ENCODE measurements at places on chromosomes 7 and 10.

- DNase-seq: peak; percentile 23
Measured at GRCh38 chr10:70729763-70730357, 55.3 kb downstream of the TBATA start.

DNA sequence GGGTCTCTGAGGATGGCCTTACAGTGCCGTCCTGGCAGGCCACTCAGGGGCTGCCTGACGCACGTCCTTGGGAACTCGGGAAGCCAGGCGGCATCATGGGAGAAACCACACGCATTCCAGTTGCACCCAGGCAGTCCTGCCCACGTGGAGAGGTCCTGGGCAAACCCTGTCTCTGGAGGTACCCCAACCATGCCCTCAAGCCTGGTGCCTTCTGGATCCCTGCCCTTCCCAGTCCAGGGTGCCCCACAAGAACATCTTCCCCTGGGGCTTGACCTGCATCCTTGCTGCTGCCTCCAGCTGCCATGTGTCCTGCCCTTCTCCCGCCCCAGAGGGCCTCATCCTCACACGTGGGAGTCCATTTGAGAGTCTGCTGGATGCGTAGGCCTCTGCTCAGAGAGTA is 200.3 kb upstream of the PPP2R2D start:
- DNase-seq: no peak

DNA sequence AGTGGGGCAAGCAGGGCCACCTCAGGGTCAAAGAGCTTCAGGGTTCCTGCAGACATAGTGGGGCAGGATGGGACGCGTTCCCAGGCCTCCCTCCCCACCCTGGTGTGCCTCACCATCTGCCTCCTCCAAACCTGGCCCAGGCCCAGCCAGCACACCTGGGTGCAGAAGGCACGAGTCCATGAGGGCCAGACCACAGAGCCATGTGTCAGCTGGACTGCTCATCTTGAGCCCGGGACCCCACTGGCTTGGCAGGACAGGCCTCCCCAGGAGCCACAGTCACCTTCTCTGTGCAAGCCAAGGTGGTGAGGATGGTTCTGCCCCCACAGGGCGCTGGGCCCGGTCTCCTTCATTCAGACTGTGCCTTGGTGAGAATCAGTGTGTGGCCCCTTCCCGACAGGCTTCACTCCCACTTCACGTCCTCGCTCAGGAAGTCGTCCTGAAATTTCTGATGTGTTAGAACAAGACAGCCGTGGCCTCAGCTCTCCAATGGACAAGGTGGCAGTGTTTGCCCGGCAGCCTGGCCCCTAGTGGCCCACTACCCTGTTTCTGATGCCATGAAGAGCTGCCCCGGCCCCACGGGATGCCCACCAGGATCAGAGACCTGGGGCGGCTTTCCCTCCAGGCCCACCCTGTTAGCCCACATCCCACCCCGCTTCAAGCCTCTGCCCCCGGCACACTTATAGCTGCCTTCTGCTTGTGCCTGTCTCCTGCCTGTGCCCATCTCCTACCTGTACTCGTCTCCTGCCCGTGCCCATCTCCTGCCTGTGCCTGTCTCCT is 59.6 kb upstream of the EBF3 start:
- no peak for DNase-seq

GRCh38 chr7:4751398-4751947 is 23.9 kb upstream of the AP5Z1 start:
- no peak for DNase-seq

- no peak for DNase-seq
Measured at GRCh38 chr10:47189802-47190201, 110.2 kb upstream of the GDF10 start.

DNA sequence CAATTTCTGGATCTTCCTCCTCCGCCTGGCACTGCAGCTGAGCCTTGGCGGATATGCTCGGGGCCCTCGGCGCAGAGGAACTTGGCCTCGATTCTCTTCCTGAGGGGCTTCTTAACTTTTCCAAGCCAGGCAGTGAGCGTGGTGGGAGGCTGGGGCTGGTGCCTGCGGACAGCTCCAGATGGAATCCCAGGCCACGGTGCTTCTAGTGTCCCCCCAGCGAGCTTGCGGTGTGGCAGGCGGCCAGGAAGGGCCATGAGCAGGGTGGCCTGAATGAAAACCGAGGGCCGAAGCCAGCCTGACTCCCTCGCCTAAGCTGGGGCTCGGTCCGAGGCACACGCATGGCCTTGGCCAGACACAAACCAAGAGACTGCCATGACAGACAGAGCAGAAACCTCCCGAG is 31.3 kb downstream of the RCC1L start:
- DNase-seq: peak; percentile 75

GRCh38 chr7:26307791-26308190 is 16.1 kb downstream of the SNX10 start:
- no peak for DNase-seq

GRCh38 chr10:69866688-69867461 is 65.2 kb downstream of the COL13A1 start:
- DNase-seq: peak; percentile 59

DNA sequence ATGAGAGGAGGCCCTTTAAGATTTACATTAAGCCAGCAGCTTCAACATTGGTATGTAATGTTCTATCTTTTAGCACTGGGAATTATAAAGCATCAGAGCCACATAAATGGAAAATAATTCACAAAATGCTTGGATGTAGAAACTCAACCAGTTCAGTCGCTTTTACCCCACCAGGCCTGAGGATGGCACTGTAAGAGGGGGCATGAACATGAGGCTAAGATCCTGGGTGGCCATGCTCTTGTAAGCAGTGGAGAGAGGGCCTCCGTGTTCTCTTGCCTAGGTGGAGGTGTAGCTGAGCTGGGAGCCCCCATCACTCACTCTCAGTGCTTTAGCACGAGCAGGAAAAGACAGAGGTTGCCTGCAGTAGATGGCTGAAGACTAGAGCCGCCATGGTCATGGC is 238.8 kb downstream of the FANK1 start:
- DNase-seq: no peak

- DNase-seq: no peak
Measured at GRCh38 chr10:83934641-83935338, 204.5 kb upstream of the GHITM start.

DNA sequence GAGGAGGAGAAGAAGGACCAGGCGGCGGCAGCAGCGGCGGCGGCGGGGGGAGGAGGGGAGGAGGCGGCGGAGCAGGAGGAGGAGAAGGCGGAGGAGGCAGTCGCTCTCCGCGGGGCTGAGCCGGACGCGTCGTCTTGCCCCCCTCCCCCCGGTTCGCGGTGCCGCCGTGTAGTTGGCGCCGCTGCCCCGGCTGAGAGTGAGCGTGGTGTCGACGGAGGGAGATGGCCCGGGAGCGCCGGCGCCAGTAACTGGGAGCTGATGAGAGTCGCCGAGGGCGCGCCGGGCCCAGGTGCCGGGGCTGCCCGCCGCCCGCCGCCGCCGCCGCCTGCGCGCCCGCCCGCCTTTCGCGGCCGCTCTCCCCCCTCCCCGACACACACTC is 257 bp downstream of the WAC start:
- DNase-seq: no peak

DNA sequence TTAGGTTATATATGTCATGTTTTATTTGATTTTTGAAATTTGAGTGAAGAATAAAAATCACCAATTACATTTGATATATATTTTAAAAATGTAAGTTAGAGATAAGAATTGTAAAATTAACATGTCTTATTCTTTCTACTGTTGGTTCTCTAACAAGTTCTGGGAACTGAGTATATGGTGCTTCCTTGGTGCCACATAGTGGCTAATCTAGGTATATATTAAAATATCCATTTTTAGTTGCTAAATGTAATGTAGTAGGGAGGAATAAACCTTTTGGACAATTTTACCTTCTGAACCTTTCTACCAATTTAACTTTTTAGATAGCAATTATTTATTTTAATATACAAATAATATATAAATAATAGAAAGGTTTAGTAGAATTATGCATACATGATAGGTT is 17.5 kb downstream of the CFAP69 start:
- DNase-seq: no peak

DNA sequence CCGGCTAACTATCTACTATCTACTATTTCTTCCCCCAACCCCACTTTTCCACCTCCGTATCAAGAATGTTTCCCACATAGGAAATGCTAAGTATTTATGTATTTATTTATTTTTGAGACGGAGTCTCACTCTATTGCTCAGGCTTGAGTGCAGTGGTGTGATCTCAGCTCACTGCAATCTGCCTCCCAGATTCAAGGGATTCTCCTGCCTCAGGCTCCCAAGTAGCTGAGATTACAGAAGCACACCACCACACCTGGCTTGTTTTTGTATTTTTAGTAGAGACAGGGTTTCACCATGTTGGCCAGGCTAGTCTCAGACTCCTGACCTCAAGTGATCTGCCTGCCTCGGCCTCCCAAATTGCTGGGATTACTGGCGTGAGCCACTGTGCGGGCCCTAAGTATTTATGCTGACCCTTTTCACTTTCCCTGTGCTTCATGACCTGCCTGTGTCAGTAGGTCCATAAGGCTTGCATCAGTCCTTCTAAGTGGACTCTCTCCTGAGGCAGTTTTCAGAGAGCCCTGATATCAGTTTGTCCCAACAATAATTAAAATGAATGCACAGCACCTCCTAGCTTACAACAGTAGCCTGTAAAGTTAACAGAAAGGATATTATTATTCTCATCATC is 25.7 kb upstream of the FBXW4 start:
- DNase-seq: no peak

DNA sequence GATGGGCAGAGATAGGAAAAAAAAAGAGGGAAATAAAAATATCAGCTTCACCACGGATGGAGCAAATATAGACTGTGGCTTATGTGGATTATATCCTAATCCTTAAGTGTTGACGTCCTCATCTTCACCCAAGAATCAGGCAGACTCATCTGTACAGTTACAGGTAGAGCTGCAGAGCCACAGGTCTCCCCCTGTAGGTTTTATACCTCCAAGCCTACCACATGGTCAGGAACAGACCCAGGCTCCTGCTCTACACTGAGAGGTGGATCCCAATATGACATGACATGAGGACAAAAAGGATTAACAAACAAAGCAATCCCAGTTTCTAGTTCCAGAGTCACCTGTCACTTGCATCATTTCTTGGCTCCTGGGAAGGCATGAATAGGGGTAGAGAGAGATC is 400.8 kb downstream of the SEMA3D start:
- DNase-seq: no peak

- peak; percentile 28 for DNase-seq
Measured at GRCh38 chr7:94298943-94299342, 95.8 kb upstream of the COL1A2 start.

- DNase-seq: no peak
Measured at GRCh38 chr10:80148166-80148805, 15.8 kb downstream of the PLAC9 start.

GRCh38 chr7:46525876-46526275 is 604.8 kb upstream of the IGFBP3 start:
- no peak for DNase-seq

DNA sequence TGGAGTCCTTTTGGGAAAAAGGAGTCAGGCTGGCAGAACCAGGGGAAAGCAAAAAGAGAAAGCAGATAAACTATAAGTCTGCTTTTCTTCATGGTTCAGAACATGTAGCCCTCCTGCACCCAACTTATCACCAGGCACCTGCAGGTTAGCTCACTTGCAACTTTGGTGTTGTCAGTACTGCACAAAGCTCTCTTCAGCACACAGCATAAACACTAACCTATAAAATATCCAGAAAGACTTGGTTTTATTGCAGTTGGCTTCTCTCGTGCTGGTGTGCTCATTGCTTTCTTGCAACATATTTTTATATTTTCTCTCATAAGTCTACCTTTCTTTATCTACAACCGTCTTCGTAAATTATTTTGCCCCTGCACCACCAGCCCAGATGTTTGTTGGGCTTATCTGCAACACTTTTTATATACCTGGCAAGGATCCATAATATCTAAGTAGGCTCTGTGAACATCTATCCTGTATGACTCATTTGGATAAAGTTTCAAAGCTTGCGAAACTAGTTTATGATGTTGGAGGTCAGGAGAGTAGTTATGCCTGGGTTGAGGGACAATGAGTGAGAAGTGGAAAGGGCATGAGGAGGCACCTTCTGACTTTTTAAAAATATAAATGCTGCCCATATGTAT is 164.6 kb downstream of the ANKRD30A start:
- DNase-seq: no peak

DNA sequence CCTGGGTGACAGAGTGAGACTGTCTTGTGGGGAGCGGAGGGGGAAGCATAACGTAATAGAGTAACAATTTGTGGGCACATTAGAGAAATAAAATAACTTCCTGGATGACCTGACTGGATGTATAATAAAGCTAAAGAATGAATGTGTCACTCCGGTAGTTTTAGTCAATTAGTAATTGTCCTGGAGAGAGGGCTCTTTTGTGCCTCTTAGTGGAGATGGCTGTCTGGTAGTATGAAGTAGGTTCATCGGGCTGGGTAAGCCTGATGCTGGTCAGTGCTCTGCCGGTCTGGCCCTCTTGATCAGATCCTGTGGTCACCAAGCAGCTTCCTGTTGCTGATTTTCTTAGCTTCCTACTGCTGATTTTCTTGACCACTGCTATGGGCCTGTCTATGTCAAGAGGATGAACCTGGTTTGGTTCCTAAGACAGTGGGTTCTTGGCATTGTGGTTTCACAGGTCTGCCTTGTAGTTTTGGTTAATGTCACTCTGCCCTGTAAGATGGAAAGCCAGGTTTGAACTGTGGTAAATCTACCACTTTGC is 34.1 kb downstream of the ZRANB1 start:
- no peak for DNase-seq

- no peak for DNase-seq
Measured at GRCh38 chr7:137209151-137209817, 134.2 kb downstream of the PTN start.

- no peak for DNase-seq
Measured at GRCh38 chr10:35268791-35269257, 67.5 kb upstream of the CCNY start.

GRCh38 chr10:608331-609261 is 80.9 kb downstream of the DIP2C start:
- no peak for DNase-seq

DNA sequence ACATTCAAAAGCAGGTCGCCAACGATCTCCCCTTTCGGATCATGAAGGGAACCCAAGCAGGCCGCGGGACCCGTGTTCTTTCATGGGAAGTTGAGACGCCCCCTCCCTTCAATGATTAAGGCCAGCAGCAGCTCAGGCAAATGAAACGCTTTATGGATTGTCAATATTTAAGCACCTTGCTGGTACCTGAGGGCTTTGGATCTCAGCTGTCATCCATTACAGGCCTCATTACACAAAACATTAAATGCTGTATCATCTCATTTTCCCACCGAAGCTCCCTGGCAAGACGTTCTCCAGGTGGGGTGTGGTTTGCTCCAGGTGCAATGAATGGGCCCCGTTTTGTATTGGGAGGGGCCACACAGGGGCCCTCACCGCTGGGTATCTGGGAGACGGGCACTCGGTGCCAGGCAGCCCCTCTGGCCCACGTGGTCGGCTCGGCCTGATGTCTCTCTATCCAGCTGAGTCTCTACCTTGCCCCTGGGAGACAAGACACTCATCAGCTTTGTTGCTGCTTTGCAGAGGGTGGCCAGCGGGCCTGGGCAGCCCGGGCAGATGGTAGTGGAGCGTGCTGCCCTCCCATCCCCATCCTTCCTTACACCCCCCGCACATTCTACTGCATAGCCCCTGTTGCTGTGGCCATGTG is 456.1 kb upstream of the FOXK1 start:
- no peak for DNase-seq

- DNase-seq: no peak
Measured at GRCh38 chr7:1994931-1995330, 237.8 kb downstream of the MAD1L1 start.

- DNase-seq: no peak
Measured at GRCh38 chr7:116223588-116223987, 13.2 kb downstream of the TES start.
